ENCODE measurements at places on chromosomes 1 and 21.

DNA sequence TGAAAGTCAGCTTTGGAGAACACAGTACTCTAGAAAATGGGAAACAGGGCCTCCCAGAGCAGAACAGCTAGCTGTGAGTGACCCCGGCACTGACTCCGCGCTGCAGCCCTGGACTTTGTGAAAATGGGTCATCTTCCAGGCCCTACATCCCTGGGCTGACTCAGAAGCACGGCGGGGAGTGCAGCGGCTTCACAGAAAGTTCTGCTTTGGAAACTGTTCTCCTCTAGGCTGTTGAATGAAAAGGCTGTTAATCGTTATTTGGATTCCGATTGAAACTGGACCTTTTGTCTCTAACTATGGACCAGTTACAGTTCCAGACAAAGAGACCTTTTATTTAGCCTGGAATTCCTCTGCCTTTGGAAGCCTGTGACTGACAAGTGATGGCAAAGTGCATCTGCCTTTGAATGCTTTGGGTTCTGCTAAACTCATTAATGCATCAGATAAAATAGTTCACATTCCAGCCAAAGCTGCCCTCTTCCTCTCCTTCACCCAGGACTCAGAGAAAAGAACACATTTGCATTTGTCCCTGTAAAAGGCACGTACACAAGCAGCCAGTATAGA, 144.9 kb upstream of the HOOK1 start:
- no peak for DNase-seq

DNA sequence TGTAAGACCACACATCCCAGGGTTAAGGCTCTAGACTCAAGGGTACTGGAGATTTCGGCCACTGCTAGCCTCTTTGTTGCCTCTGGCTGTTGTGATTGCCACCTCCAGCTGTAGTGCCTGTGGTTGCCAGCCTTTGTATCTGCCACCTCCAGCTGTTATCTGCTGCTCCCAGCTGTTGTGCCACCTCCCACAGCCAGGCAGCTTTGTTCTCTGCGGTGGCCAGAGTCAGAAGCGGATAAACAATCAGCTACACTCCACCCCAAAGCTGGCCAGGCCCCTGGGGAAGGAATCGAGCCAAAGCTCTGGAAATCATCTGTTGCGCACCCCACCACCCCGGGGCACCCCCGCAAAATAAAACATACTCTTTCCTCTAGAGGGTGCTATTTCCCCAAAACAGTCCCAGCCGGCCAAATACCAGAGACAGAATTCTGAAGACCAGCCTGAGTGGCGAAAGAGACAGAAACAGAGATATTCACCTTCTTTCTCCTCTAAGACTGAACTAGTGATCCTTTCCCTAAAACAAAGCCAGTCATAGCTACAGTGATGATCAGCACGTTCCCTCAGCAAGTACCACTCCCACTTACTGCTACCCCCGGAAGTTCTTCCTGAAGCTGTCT, 14.8 kb upstream of the PIGM start:
- DNase-seq = peak; percentile 73

DNA sequence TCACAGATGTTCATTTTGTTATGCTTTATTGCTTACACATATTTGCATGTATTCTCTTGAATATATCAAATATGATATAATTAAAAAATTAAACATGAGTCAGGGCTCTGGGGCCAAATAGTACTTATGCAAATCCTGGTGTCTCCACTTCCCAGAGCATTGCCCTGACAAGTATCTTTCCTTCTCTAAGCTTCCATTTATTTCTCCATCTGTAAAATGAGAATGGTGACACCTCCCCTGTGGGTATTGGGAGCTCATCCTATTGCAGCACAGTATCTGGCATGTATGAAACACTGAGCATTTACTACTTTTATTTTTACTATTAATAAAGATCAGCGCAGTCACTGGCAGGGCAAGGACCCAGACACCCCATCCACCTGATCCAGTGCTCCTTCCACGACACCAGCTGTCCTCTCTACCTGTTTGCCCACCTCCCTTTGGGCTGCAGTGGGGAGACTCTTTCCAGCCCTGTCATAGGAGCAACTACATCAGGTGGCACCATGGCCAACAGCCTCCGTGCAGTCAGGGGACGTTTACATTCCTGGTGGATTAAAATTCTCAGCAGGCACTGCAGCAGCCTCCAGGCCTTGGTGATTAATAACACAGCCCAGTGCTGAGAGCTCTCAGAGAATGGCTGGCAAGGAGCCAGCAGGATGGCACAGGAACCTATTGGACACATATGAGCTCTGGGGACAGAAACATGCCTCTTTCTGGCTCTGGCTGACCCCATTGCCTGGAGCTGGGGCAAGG, 113.0 kb downstream of the DMRTB1 start:
- DNase-seq = no peak

- DNase-seq = no peak
Observed at GRCh38 chr1:184624626-184625025, 130.0 kb downstream of the EDEM3 start.

DNA sequence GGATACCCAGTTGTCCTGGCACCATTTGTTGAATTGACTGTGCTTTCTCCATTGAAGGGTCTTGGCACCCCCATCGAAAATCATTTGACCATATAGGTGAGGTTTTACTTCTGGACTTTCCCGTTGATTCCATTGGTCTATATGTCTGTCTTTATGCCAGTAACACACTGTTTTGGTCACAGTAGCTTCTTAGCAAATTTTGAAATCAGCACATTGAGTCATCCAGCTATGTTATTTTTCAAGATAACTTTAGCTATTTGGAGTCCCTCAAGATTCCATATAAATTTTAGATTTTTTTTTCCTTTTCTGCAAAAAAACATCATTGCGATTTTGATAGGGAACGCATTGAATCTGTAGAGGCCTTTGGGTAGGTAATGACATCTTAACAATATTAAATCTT, 235.6 kb downstream of the SMYD3 start:
- DNase-seq = no peak

GRCh38 chr1:35062518-35063196, 16.5 kb upstream of the ZMYM1 start:
- DNase-seq = no peak

DNA sequence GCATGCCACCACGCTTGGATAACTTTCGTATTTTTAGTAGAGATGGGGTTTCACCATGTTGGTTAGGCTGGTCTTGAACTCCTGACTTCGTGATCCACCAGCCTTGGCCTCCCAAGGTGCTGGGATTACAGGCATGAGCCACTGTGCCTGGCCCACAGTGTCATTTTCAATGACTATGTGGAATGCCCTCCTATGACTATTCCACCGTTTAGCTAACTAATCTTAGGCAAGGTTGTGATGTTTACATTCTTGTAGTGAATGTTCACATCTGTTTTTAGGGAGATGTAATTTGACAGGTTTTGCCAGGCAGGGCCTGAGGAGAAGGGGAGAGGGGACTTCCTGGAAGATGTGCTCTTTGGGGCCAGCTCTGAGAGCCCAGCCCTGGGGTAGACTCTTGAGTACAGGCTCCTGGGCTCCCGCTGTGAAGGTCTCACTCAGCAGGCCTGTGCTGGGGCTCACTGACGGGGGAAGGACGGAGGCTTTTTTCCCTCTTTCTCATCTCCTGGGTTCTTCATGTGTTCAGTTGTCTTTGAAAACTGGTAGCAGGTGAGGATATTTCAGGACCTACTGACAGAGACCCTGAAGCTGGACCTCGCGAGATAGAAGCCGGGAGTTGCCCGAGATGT, 13.2 kb downstream of the COQ8A start:
- DNase-seq = no peak

DNA sequence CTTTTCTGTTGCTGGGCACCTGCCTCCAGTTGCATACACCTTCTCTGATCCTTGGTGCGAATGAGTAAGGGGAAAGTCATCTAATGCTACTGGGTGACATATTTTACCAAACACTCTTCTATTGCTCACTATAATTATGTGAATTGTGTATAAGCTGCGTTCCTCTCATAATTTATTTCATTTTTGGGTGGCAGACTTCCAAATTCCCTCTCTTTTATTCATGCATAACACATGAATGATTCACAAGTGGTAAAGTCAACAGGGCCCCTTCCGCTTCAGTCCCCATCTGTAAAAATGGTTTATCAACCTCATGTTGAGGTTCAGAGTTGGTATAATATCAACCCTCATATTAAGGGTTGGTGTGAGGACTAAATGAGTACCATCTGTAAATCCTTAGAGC, 3.2 kb upstream of the QSOX1 start:
- DNase-seq = no peak

DNA sequence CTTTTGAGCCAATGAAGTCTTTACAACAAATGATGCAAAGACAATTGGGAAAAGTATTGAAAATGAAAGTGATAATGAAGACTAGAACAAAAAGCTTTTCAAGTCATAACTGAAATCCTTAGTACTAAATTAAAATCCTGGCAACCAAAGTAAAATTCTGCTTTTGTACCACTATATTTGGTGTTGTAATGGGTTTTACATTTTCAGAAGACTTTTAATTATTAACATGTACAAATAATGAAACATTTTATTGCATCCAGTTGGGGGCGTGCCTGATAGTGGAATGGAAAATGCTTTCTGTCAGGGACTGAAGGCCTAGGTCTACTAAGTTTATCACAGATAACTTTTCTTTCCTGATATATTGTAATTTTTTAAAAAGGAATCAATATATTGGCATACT, 89.4 kb downstream of the SDCCAG8 start:
- no peak for DNase-seq

- DNase-seq = no peak
Observed at GRCh38 chr21:28642891-28643290, 349.8 kb downstream of the LTN1 start.

DNA sequence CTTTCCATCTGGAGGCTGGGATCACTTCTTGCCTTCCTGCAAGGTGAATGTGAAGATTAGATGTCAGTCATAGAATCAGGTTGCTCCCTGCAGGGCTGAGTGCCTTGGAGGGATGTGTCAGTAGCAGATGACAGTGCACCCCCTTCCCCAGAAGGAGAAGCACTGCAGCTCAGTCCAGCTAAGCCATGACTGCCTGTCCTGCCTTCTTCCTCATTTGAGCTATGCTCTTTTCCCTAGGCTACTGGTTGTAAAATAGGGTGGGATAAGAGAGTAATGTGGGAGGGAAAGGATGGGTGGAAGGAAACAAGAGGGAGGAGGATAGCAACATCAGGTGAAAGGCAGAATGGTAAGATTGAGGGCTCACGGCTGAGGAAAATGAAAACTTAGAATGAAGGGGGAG, 11.1 kb upstream of the FABP3 start:
- no peak for DNase-seq

DNA sequence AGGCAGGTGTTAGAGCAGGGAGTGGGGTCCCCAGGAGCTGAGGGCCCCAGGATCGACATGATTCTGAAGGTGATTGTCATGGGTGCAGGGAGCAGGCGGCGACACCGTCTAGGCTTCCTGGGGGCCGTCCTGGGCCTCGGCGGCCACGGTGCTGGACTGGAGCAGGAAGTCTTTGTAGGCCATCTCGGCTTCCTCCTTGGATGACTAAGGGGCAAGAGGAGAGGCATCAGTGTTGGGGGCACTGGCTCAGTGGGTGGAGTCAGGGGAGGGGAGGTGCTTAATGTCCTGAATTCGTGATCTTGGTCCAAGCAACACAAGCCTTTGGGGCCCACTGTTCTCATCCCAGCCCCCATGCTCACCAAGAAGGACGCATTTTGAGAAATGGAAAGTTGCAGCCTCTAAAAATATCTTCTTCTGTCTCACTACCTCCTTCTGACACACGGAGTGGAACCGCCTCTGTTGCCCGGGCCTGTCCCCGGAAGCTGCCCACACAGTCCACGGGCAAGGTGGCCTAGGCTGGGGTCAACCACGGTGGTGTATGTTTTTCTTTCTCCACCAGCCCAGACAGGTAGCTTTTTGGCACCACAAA, 8.6 kb upstream of the FCMR start:
- DNase-seq = no peak

DNA sequence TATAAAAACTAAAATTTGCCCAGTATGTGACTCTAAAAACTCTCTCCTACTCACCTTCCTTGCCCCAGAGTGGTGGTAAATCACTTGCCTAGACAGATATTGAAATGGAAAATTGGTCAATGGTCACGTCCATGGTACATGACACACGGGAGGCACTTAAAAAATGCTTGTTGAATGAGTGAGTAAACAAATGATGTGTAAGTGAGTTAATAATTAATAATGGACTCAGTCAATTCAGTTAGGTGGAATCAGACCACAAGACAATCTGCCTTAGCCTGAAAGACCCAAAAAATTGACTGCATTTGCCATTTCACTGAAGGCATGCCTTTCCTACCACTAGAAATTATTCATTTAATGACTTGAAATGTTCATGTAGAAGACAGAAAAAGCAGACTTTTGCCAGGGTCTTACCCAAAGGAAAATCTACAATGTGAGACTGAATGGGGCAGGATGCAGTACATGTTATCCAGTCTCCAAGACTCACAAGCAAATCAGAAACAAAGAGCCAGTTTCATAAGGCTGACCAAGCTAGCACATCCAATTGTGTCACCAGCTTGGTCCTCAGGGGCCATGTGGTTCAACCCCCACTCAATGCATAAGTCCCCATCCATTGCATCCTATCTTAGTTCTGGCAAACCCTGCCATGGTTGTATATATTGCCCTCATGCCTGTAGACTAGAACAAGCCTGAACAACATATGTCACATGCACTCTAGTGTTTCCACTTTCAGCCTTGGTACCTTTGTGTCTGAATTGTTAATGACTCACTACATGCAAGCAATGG, 73.6 kb downstream of the TBX15 start:
- no peak for DNase-seq
